ENCODE measurements at places on chromosomes 6 and 20. TPM values are rescaled to one million over a fixed set of nuclear protein-coding genes. Genes with fewer than 3 reads are reported as not detected.

The TGM3 gene
- 0.49 TPM for total RNA-seq

The FAM8A1 gene
- total RNA-seq, result 24.8 TPM

The DEFB132 gene
- total RNA-seq, result not detected

The SMLR1 gene
- not detected for total RNA-seq

DNA sequence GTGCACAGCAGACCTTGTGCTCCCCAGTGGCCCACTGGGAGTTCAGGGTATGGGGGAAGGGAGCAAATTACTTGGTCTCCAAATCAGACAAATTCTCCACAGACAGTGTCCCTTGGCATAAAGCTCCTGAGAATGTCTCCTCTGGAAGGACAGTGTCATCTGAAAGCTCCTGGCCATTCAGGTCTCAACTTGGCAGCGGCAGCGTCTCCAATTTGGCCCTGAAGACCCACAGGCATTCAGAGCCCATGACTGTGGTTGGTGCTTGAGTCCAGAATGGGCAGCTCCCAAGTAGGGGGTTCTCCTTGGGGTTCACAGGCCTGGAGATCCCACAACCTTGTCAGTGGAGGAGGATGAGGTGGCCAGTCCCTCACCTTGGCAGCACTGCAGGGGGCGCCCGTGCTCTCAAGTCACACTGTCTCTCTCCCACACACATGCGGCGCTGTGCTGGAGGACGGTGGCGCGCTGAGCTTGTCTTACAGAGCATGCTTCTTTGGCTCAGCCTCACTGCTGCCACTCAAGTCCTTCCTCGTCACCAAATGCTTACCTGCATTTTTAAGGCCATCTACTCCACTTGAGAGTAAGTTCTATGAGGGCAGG lies 20.7 kb downstream of the DYNLRB1 start:
- no peaks in the 10 kb centered on the region for H3K27me3 ChIP-seq
- no peak overlapping the region for H3K27ac ChIP-seq
- DNase-seq, result no peak
- H3K36me3 ChIP-seq, result peaks cover 78% of the 10 kb centered on the region
- H3K4me3 ChIP-seq, result no peak overlapping the region

GRCh38 chr20:10781526-10781925 lies 107.7 kb upstream of the JAG1 start:
- no peaks in the 10 kb centered on the region for H3K36me3 ChIP-seq
- H3K27me3 ChIP-seq, result no peaks in the 10 kb centered on the region
- H3K4me1 ChIP-seq, result no peaks in the 10 kb centered on the region
- no peak for DNase-seq
- H3K4me3 ChIP-seq, result no peak overlapping the region

DNA sequence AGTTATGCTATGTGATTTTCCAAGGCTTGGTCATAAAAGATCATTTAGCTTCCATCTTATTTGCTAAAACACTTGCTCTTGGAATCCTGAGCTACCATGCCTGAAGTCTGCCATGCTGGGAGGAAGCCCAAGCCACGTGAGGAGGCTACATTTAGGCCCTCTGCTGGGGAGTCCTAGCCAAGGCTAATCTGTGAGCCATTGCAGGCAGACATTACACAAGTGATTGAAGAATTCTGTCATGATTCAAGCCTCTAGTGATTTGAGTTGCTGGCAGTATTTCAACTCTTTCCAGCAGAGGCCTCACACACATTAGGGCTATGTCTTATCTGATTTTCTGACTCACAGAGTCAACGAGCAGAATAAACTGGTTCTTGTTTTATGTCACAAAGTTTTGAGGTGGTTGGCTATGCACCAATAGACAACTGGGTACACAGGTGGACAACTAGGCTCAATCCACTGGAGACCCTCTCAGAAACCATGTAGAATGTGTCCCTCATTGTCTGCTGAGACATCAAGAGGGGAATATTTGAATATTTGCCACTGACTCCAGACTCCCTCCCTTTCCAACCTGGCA lies 227.2 kb upstream of the SULF2 start:
- no peak overlapping the region for H3K4me3 ChIP-seq
- peaks cover 5% of the 10 kb centered on the region for H3K27me3 ChIP-seq
- DNase-seq, result no peak
- H3K27ac ChIP-seq, result no peak overlapping the region

GRCh38 chr6:165119231-165120020 lies 190.0 kb downstream of the C6orf118 start:
- no peak for DNase-seq
- no peaks in the 10 kb centered on the region for H3K4me1 ChIP-seq
- H3K4me3 ChIP-seq, result no peak overlapping the region

DNA sequence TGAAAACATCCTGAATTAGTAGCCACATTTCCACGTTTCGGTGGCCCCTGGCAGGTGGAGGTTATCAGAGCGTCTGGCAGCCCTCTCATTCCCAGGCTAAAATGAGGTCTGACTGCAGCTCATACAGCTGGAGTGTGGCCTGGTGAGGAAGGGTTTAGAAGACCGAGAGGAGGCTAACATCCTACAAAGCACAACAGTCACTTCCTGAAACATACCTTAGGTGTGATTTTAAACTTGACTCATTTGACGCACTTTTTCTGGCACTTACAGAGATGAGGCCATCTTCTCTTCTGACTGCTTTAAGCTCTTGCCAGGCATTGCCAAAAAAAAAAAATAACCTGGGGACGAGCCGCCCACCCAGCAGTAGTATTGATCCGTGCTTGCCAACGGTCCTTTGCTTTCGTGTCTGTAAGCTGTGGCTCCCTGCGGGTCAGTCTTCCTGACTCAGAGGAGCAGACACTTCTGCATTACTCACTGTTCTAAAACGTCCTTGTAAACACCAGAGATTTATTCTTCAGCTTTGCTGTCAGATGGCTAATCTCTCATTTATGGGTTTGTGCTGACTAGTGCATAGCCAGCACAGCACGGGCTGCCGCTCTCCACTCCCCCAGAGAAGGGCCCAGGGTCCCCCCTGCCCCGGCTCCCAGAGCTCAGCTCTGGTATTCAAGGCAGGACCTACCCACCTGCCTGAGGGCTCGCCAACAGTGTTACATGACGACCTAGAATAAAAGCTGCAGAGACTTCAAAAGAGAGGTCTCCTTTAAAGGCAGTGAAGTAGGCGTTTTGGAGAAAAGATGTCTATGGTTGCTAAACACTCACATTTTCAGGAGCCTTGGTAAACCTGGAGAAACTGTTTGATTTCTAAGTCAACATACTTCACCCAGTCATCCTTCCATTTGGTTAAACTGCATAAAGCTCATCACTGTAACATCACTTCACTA lies 78.5 kb upstream of the FRMD1 start:
- DNase-seq, result peak; percentile 50
- peak overlapping the region; percentile 35 for H3K27ac ChIP-seq
- peaks cover 25% of the 10 kb centered on the region for H3K4me1 ChIP-seq
- no peak overlapping the region for H3K4me3 ChIP-seq
- H3K27me3 ChIP-seq, result peaks cover 17% of the 10 kb centered on the region
- H3K36me3 ChIP-seq, result no peaks in the 10 kb centered on the region

DNA sequence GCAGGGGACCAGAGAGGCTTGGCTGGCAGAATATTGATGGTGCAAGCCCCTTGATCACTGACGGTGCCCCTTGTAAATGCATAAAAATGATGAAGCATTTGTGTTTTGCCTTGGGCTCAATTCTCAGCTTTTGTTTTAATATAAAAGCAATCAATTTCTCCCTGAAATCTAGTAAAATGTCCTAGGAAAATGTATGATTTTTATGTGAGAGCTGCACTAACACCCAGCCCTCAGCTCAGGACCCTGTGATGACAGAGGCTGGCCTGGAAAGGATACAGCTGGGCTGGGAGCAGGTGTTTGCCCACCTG lies 84.7 kb upstream of the PHACTR3 start:
- H3K4me3 ChIP-seq, result no peak overlapping the region
- peaks cover 16% of the 10 kb centered on the region for H3K27me3 ChIP-seq
- H3K4me1 ChIP-seq, result peaks cover 3% of the 10 kb centered on the region
- H3K27ac ChIP-seq, result no peak overlapping the region
- DNase-seq, result no peak

DNA sequence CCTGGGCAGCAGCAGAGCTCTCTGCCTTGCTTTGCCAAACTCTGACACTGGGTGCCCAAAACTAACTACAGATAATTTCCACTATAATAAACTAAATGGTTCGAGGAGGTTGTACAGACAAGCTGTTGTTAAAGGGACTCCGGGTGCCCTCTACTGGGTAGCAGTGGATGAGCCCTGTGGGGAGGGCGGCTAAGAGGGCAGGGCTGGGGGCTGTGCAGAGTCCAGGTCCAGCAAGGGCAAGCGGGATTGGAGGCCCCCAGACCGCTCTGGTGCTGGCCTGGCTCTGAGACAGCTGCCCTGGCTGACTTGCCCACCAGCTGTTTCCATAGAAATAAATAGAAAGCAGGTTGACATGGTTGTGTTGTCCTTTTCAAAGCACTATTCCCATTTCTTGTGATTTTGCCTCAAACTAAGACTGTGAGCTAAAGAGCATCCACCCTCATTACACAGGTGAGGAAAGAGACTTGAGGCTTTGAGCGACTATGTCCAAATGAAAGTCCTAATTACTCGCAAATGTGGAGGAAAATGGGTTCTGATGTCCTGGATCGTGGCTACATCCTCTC lies 167.6 kb upstream of the CST7 start:
- no peak overlapping the region for H3K4me3 ChIP-seq
- no peaks in the 10 kb centered on the region for H3K36me3 ChIP-seq
- no peak overlapping the region for H3K27ac ChIP-seq
- no peaks in the 10 kb centered on the region for H3K27me3 ChIP-seq

GRCh38 chr20:48124181-48124782 lies 339.0 kb upstream of the SULF2 start:
- no peak for DNase-seq
- H3K27me3 ChIP-seq, result peaks cover 25% of the 10 kb centered on the region
- no peaks in the 10 kb centered on the region for H3K36me3 ChIP-seq

DNA sequence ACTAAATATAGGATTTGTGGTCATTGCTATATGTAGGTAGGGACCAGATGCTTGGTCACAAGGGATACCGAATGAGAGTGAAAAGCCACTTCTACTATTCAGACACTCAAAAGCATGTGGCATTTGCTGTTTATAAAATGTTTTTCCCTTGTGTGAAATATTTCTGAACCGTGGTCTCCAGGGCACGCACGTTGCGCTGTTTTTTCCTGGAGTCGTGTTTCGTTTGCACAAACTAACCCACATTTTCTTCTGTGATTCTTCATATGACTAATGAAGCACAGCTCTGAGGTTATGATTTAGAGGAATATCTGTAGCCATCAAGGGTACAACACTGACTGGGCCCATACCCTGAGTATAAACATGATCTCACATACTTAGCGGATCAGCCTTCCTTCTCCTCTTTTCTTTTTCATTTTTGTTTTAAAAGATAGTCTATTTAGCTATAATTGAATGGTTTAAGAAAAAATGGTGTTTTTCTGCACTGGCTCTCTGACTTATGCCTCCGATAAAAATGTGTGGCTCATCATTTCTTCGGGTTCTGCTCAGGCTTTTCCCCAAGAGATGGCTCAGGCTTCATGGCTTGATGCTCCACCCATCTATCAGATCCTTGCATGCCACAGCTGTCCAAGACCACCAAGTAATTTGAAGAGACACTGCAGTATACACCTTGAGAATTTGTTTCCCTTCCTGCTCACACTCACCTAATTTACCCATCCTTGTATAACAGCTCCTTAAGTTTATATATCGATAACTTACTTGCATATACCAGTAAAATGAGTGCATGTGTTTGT lies 59.9 kb upstream of the HBS1L start:
- DNase-seq, result no peak
- H3K4me1 ChIP-seq, result no peaks in the 10 kb centered on the region
- H3K27ac ChIP-seq, result no peak overlapping the region

DNA sequence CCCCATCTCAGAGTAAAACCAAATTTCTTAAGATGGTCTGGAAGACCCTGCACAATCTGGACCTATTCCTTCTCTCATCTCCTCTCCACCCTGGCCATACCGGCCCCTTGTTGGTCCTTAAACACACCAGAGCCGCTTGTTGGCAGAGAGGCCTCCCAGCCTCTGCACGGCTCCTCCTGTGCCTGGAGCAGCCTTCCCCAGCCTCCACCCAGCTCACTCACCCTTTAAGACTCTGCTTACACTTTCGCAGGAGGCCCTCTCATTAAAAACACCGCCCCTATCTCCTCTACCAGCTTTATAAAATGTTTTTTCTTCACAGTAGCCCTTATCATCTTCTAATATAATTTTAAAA lies 49.8 kb downstream of the BANF2 start:
- H3K36me3 ChIP-seq, result no peaks in the 10 kb centered on the region
- H3K27me3 ChIP-seq, result no peaks in the 10 kb centered on the region
- no peak overlapping the region for H3K4me3 ChIP-seq
- H3K4me1 ChIP-seq, result peaks cover 2% of the 10 kb centered on the region

DNA sequence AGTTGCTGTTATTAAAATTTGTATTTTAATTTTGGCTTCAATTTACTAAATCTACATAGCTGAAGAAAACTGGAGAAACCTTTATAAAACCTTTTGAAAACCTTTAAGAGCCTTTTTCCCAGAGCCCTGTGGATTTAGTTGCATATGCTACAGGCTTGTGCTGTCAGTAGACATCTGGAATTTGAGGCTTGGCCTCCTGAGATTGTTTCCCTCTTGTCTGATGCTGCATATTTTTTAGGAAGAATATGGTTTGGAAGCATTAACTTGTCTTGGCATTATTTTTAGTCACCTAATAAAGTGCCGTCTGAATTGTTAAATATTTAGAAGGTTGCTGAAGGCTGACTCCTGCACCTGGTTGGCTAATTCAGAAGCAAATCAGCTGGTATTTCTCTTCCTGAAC lies 369.4 kb downstream of the UTRN start:
- H3K4me1 ChIP-seq, result peaks cover 5% of the 10 kb centered on the region
- peak; percentile 72 for DNase-seq
- no peaks in the 10 kb centered on the region for H3K27me3 ChIP-seq
- H3K36me3 ChIP-seq, result no peaks in the 10 kb centered on the region
- no peak overlapping the region for H3K27ac ChIP-seq

DNA sequence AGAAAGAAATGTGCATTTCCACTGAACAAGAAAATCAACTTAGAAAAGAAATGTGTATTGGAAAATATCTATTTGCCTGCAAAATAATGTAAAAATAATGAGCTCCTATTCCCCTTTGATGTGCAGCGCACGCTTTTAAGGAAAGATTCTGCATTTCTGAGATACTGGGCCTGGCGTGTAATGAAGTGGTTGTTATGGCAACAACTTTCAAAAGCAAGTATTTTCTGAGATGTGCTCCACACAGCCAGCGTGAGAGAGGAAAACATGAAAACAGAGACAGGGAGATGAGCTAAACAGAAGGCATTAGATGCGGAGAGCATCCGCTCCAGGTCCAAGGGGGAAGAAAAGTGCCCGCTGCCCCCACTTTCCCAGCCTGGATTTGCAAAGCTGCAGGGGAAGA lies 39.1 kb upstream of the GTSF1L start:
- peak; percentile 72 for DNase-seq
- no peaks in the 10 kb centered on the region for H3K36me3 ChIP-seq
- H3K27ac ChIP-seq, result no peak overlapping the region
- no peaks in the 10 kb centered on the region for H3K4me1 ChIP-seq
- peaks cover 13% of the 10 kb centered on the region for H3K27me3 ChIP-seq

- no peak overlapping the region for H3K27ac ChIP-seq
- peaks cover 2% of the 10 kb centered on the region for H3K4me1 ChIP-seq
- H3K36me3 ChIP-seq, result no peaks in the 10 kb centered on the region
- no peaks in the 10 kb centered on the region for H3K27me3 ChIP-seq
These were observed 336.0 kb upstream of the PRDM1 start for GRCh38 chr6:105750089-105750488.

GRCh38 chr6:25564943-25565342 lies 87.1 kb upstream of the SCGN start:
- H3K4me1 ChIP-seq, result no peaks in the 10 kb centered on the region
- H3K27ac ChIP-seq, result no peak overlapping the region
- DNase-seq, result no peak
- H3K4me3 ChIP-seq, result no peak overlapping the region
- H3K27me3 ChIP-seq, result no peaks in the 10 kb centered on the region
